ENCODE measurements at places on chromosomes 1 and 21. TPM values are rescaled to one million over a fixed set of nuclear protein-coding genes. Genes with fewer than 3 reads are reported as not detected.

GRCh38 chr1:96746440-96747420 is 25.1 kb downstream of the PTBP2 start:
- H3K36me3 ChIP-seq, result peaks cover 36% of the 10 kb centered on the region
- H3K27me3 ChIP-seq, result no peaks in the 10 kb centered on the region
- H3K4me1 ChIP-seq, result no peaks in the 10 kb centered on the region

- H3K4me3 ChIP-seq, result no peak overlapping the region
- peaks cover 10% of the 10 kb centered on the region for H3K4me1 ChIP-seq
- DNase-seq, result no peak
- peak overlapping the region; percentile 73 for H3K27ac ChIP-seq
- H3K27me3 ChIP-seq, result no peaks in the 10 kb centered on the region
- peaks cover 65% of the 10 kb centered on the region for H3K36me3 ChIP-seq
Observed at GRCh38 chr1:109218516-109218915, 4.8 kb downstream of the SARS1 start.

- H3K4me1 ChIP-seq, result peaks cover 29% of the 10 kb centered on the region
- H3K36me3 ChIP-seq, result peaks cover 6% of the 10 kb centered on the region
- no peaks in the 10 kb centered on the region for H3K27me3 ChIP-seq
- peak overlapping the region; percentile 39 for H3K27ac ChIP-seq
Observed at GRCh38 chr1:212431644-212432043, 1.1 kb upstream of the NENF start.

DNA sequence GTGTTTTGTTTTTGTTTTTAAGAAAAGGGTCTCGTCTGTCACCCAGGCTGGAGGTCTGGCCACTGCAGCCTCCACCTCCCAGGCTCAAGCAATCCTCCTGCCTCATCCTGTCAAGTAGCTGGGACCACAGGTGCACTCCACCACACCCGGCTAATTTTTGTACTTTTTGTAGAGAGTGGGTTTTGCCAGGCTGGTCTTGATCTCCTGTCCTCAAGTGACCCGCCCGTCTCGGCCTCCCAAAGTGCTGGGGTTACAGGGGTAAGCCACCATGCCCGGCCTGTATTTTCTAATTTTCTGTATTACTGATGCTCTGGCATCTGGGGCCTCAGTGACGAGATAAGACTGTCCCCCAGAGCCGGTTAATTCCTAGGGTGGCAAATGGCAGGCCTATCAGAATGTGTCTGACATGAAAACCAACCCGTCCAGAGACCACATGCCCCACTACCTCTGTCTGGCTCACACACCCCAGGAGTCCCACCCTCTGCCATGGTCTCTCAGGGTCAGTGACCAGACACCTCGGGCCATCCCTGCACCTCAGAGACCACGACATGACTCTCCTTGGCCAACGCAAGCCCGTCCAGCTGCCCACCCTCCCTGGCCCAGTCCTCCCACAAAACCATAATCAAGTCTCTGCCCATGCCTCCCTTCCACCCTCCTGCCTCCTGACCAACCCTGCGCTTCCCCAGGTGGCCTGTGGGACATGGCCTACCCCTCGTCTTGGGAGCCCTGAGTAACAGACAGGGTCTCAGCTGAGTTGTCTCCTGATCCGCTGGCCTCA is 12.5 kb downstream of the NPHP4 start:
- no peak overlapping the region for H3K4me3 ChIP-seq
- no peak for DNase-seq
- peaks cover 60% of the 10 kb centered on the region for H3K36me3 ChIP-seq
- H3K27ac ChIP-seq, result no peak overlapping the region
- H3K4me1 ChIP-seq, result peaks cover 20% of the 10 kb centered on the region
- no peaks in the 10 kb centered on the region for H3K27me3 ChIP-seq

GRCh38 chr1:70906800-70907199 is 140.8 kb downstream of the PTGER3 start:
- no peak for DNase-seq
- no peak overlapping the region for H3K27ac ChIP-seq
- H3K4me1 ChIP-seq, result peaks cover 17% of the 10 kb centered on the region
- H3K27me3 ChIP-seq, result no peaks in the 10 kb centered on the region
- H3K36me3 ChIP-seq, result no peaks in the 10 kb centered on the region

GRCh38 chr1:237098541-237098940 is 56.6 kb downstream of the RYR2 start:
- H3K4me1 ChIP-seq, result no peaks in the 10 kb centered on the region
- peaks cover 26% of the 10 kb centered on the region for H3K27me3 ChIP-seq
- H3K4me3 ChIP-seq, result no peak overlapping the region
- no peaks in the 10 kb centered on the region for H3K36me3 ChIP-seq
- no peak overlapping the region for H3K27ac ChIP-seq
- DNase-seq, result no peak

DNA sequence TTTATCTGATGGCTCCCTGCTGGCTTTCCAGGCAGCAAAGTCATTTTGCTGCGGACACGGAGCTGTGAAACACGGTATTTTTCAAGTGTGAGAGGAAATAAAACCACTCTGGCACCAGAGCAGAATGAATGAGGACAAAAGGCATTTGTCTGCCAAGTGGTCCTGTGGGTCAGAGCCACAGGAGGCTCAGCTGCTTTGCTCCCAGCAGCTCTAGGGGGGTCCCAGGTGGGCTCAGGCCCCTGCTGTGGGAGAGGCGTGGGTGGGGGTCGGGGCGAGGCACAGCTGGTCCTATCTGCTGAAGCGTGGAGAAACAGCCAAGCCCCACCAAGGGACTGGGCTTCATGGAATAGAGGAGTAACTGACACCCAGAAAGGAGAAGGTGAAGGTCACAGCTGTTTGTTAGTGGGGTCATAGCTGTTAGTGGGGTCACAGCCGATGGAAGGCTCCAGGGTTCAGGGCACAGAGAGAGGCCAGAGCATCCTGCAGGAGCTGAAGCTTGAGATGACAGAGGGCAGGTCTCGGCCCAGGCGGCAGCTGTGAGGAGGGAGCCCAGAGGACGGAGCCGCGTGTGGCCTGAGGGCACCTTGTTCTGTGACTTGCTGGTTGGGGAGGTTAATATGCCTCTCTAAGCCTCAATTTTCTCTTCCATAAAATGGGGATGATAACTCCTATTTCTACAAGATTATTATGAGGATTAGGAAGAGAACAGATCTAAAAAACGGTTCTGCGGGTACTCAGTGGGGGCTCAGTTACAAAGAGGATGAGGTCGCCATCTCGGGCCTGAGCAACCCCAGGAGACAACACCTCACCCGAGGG is 7.1 kb downstream of the KIF17 start:
- peaks cover 9% of the 10 kb centered on the region for H3K27me3 ChIP-seq
- H3K36me3 ChIP-seq, result no peaks in the 10 kb centered on the region
- DNase-seq, result no peak
- H3K4me3 ChIP-seq, result no peak overlapping the region

DNA sequence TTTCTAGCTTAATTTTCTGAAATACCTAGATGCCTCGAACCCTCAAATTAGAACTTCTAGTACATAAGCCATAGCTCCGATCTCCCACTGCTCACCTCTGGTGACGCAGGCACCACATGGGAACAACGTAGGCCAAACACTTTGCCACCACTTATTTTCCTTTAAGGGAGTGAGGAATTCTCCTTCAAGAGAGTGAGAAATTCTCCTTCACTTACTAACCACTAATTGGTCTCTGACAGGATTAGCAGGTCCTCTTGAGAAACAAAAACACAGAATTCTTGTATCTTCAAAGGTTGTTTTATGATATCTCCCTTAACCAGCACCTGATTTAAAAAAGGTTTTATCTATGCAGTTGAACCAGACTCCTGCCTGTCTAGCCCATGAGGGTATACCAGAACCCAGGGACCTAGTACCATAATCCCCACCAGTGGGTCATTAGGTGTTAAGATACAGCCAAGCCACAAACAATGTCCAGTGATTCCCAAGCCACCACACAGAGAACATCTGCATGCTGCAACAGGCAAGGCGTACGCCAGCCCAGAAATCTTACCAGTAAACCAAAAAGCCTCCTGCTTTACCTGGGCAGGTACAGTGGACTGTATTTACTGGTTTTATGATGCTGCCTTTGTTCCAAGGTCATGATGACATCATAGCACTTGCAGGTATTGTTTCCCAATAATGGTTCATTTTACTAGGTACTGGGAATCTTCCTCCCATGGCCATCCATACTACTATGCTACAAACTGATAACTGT is 20.3 kb upstream of the CXADR start:
- H3K36me3 ChIP-seq, result no peaks in the 10 kb centered on the region
- no peak overlapping the region for H3K4me3 ChIP-seq
- H3K4me1 ChIP-seq, result no peaks in the 10 kb centered on the region
- DNase-seq, result no peak
- no peaks in the 10 kb centered on the region for H3K27me3 ChIP-seq
- H3K27ac ChIP-seq, result no peak overlapping the region

- no peak overlapping the region for H3K4me3 ChIP-seq
- H3K36me3 ChIP-seq, result peaks cover 48% of the 10 kb centered on the region
- H3K4me1 ChIP-seq, result peaks cover 9% of the 10 kb centered on the region
- no peaks in the 10 kb centered on the region for H3K27me3 ChIP-seq
Observed at GRCh38 chr21:46550116-46550941, 54.6 kb downstream of the S100B start.

DNA sequence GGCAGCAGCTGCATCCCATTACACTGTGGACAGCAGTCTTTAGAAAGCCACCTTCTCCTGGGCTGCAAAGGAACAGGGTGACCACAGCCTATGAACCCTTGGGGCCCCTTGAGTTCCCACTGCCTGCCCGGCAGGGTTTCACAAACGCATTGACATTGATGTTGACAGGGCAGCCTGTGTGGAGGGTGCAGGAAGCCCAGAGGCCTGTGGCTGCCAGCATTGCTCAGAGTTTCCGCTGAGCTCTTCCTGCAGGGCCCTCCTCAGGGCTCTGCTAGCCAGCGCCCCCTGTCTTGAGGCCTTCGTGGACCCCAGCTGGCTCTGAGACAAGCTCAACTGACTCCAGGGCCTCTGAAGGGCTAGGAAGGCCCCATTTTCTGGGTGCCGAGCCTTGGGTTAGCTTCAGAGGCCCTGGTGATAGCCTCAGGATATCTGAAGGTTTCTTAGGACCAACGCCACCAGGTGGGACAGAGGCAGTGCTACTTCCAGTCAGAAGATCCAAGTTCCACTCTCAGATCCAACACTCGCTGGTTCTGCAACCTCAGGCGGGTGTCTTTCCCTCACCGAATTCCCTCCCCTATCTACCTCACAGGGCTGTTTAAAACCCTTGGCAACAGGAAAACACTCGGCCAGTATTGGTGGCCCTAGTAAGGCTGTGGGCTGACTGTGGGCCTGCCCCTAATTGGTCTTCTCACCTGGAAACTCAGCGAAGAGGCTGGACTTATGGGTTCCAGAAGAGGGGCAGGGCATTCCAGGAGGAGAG is 27.2 kb upstream of the EPS8L3 start:
- H3K27me3 ChIP-seq, result no peaks in the 10 kb centered on the region
- peak; percentile 79 for DNase-seq
- H3K36me3 ChIP-seq, result no peaks in the 10 kb centered on the region
- H3K4me3 ChIP-seq, result no peak overlapping the region
- peak overlapping the region; percentile 26 for H3K27ac ChIP-seq

DNA sequence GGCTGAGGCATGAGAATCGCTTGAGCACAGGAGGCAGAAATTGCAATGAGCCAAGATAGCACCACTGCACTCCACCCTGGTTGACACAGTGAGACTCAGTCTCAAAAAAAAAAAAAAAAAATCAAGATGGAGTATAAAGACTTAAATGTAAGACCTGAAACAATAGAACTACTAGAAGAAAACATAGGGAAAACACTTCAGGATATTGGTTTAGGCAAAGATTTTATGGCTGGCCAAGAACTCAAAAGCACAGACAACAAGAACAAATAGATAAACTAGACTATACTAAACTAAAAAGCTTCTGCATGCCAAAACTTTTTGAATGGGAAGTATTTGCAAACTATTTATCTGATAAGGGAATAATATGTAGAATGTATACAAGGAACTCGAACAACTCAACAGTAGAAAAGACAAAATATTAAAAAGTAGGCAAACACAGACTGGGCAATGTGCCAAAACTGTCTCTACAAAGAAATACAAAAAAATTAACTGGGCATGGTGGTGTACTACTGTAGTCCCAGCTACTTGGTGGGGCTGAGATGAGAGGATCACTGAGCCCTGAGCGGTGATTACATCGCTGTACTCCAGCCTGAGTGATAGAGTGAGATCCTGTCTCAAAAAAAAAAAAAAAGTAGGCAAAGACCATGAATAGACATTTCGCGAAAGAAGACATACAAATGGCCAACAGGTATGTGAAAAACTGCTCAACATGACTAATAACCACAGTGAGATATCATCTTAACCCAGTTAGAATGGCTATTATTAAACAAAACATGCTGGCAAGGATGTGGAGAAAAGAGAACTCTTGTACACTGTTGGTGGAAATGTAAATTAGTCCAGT is 25.3 kb downstream of the DTL start:
- no peaks in the 10 kb centered on the region for H3K4me1 ChIP-seq
- H3K27me3 ChIP-seq, result no peaks in the 10 kb centered on the region
- no peak overlapping the region for H3K4me3 ChIP-seq
- DNase-seq, result no peak
- H3K36me3 ChIP-seq, result peaks cover 66% of the 10 kb centered on the region

- no peak for DNase-seq
- no peak overlapping the region for H3K4me3 ChIP-seq
- H3K4me1 ChIP-seq, result no peaks in the 10 kb centered on the region
Observed at GRCh38 chr1:103129255-103129654, 20.9 kb upstream of the COL11A1 start.

DNA sequence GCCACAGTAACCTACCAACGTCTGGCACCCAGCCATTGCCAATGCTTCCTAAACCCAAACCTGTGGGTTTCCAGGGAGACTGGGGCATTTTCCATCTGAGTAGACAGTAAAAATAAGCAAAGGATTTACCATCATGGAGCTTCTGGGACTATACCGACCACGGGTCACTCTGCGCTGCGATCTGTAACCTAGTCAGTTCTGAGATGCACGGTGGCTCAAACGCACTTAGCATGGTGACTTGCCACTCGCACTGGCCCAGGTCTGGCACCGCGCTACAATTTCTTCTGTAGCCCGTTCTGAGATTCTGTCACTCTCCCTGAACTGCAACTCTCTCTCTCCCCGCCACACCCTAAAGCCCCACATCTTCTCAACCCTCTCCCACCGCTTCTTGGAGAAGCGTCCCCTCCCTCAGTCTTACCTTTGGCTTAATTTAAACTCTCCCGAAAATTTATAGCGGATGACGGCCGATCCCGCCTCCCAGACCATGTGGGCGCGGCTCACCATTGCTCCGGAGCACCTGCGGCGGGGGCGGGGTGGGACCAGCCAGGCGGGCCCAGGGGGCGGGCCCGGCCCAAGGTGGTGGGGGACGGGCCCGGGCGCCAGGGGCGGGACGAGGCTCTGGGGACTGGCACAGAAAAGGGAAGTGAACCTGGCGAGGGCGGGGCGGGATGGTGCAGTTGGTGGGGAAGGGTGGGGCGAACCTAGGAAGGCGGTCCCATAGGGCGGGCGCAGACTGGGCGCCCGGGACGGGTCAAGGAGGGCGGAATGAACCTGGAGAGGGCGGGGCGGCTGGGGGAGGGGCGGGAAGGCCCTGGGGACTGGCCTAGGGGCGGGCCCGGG is 493 bp upstream of the MAP3K21 start:
- H3K27me3 ChIP-seq, result peaks cover under 1% of the 10 kb centered on the region
- peak overlapping the region; percentile 44 for H3K4me3 ChIP-seq
- no peaks in the 10 kb centered on the region for H3K36me3 ChIP-seq
- peak; percentile 91 for DNase-seq
- no peaks in the 10 kb centered on the region for H3K4me1 ChIP-seq

- no peak for DNase-seq
- no peaks in the 10 kb centered on the region for H3K4me1 ChIP-seq
Observed at GRCh38 chr1:73623946-73624345, 574.0 kb downstream of the LRRIQ3 start.

GRCh38 chr1:109190189-109190588 is 23.5 kb upstream of the SARS1 start:
- no peak overlapping the region for H3K27ac ChIP-seq
- H3K36me3 ChIP-seq, result no peaks in the 10 kb centered on the region
- no peaks in the 10 kb centered on the region for H3K27me3 ChIP-seq
- H3K4me1 ChIP-seq, result peaks cover 48% of the 10 kb centered on the region

Gene TMPRSS15
- total RNA-seq, result not detected

Gene THEM5
- not detected for total RNA-seq

Gene C4BPA
- total RNA-seq, result 0.18 TPM

Gene LPAR3
- total RNA-seq, result 0.11 TPM

Gene PLEKHG5
- 0.29 TPM for total RNA-seq

Gene ADAMTSL4
- total RNA-seq, result 212 TPM

Gene FCRL6
- total RNA-seq, result not detected

Gene UBXN11
- 24.9 TPM for total RNA-seq
